Panc1 (cell line): ENCODE measurements at places on chromosomes 7 and 10.

DNA sequence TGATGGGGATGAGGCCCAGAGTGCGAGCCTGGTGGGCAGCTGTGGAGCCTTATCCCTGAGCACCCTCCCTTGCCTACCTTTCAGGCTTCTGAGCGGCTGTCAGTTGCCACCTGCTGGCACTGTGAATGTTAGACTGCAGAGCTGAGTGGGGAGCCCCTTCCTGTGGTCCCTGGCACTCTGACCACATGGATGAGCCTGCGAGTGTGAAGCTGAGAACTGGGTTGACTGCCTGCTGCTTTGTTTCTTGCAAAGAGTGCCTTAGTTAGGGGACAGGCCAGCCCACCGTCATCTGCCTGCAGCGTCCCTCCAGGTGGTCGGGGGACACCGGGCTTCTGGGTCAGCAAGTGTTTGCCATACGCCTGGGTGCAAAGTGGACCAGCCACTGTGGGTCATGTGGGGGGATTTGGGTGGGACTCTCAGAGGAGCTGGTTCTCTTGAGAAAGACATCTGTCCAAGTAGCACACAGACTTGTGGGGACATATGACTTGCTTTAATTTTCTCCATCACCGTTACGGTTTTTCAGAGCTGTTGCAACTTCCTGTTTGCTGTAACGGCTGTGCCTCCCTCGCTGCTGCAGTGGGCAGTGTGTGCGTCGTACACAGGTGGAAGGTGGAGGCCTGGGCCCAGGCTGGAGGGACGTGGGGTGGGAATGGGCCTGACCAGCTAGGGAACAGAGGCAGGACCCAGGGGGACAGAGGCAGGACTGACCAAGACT, 13.7 kb downstream of the INPP5A start:
- no peak for DNase-seq

DNA sequence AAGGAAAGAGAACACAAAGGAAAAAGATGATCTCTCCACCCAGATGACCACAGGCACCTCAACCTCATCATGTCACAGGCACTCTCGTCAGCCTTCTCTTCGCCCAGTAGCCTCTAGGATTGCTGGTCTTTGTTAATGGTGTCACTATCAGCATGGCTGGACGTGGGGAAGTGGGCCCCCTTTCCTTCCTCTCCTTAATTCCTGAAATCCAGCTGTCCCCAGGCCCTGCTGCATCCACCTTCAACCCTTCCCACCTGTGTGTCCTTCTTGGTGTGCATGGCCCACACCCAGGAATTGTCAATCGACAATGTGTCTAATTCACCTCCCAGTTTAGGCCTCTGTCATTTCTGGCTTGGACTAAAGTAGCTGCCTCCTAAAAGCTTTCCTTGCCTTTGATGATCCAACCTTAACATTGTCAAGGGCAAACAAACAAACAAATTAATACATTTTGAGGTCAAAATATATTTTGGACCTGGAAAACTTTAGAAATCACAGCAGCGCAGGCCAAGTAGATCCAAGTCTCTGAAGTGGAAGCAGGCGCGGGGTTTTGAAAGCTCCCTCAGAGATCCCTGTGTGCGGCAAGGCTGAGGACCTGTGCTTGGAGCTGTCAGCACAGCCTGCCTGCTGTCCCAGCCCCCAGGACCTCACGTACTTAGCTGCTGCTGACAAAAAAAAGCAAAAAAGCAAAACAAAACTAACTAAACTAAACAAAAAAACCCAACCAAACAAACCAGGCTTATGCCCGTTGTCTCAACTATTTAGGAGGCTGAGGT, 193.3 kb upstream of the LYZL2 start:
- no peak for DNase-seq

- no peak for DNase-seq
Measured at GRCh38 chr7:41758321-41758720, 55.4 kb upstream of the INHBA start.

DNA sequence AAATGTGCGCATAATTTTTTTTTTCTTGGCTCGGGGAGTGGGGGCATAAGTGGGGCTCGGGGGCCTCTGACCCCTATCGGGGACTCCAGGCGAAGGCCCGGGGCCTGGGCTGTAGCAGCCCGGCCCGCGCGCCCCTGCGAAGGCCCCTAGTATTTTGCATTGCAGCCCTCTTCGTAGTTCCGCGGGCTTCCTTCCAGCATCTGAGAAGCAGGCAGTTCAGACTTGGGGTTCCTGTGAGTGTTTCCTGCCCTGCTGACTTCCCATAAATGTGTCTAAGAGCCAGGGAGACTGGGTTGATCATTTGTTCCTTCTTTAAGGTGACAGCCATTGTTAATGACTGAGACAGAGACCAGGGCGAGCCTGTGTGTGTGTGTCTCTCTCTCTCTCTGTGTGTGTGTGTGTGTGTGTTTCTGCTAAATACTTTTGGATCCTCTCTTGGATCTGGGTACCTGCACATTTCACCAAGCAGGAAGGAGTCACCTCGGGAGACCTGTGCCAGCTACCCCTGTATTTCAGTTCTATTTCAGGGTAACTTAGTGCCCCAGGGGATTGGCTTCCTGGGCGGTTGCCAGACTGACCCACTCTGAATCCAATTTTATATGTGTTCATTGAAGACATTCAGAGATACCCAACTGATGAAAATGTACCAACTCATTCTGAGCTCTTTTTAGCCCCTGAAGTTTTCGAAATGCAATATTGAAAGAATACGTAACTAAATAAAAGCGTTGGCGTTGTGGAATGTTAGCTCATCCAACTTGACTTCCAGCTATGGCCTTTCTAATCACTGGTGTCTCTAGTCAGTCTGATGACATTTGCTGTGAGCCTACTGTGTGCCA, 805 bp downstream of the MSRB2 start:
- DNase-seq: no peak

GRCh38 chr7:139618482-139619366, 95.2 kb downstream of the CLEC2L start:
- DNase-seq: no peak

DNA sequence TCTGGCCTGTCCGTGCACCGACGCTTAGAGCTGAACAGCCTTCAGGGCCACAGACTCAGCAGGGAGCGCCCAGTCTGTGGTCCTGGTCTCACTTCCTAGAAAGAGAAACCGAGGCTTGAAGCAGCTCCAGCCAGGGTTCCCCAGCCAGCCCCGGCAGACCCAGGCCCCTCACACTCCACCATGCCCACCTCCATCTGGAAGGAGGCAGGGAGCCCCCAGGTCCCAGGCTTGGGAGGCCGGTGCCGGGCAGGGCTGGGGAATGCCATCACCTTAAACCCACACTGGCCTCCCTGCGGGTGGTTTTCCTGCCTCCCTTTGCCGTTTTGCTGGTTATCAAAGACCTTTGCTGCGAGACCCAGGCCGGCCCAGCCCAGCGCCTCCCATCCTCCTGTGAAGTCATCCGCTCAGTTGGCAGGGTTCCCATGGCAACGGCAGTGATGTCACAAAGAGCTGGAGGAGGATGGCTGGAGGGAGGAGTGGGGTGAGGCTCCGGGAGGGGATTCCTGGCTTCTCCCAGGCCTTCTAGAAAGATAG, 24.0 kb downstream of the ELFN1 start:
- DNase-seq: no peak
